Stimulated activated CD8-positive, alpha-beta memory T cell treated with anti-CD3 and anti-CD28 coated beads, Interleukin-7, amount 100 ng/mL, for 4 hours (primary cell): ENCODE measurements at places on chromosomes 16 and 17.

DNA sequence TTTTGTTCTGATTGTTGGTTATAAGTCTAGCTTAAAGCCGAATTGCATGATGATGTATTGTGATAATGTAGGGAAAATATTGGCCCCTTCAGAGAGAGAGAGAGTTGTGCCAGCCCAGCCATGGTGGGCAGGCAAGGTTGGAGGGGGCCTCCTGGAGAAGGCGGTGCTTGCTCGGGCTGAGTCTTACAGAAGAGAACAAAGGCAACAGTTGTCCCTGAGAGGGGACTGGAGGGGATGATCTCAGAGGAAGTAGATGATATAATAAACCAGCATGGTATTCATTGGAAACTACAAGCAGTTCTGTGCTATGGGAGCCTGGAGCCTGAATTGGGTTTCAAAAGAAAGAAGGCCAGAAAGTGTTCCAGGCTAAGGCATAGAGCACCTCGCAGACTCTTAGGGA lies 173.8 kb downstream of the RPTOR start:
- DNase-seq = no peak

- no peak for DNase-seq
Measured at GRCh38 chr17:17921192-17922069, 50.8 kb downstream of the TOM1L2 start.

DNA sequence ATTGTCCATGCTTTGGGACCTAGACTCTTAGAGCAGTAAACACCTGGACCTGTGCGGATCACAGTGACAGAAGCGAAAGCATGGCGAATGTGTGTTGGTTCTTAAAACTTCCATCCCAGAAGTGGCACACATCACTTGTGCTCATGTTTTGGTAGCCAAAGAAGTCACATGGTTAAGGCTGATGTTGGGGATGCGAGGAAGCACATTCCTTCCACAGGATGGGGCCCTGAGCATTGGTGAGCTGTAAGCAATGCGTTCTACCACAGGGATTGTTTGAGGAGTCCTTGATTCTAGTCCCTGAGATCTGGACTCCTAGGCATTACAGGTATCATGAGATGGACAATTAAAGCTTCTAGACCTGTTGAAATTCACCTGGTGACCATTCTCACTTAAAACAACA lies 375.9 kb downstream of the UTP18 start:
- no peak for DNase-seq

- no peak for DNase-seq
Measured at GRCh38 chr16:76210157-76210556, 67.0 kb upstream of the CNTNAP4 start.

- no peak for DNase-seq
Measured at GRCh38 chr16:67641779-67642708, 2.9 kb upstream of the CARMIL2 start.

GRCh38 chr16:2970563-2970962 lies 1.4 kb downstream of the PAQR4 start:
- DNase-seq = no peak

DNA sequence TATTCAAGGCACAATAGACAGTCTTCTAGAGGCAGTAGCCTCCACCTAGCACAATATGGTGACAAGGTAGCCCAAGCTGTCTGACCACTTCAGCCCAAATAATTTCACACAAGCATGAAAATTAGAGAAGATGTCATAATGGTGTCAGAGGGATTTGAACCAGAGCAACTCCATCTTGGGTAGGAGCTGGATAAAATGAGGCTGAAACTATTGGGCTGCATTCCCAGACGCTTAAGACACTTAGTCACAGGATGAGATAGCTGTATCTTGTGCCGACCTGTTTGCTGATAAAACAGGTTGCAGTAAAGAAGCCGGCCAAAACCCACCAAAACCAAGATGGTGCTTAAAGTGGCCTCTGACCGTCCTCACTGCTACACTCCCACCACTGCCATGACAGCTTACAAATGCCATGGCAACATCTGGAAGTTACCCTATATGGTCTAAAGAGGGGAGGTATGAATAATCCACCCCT lies 192.6 kb downstream of the CPPED1 start:
- DNase-seq = no peak
